Lung (tissue), 17 donors: ENCODE measurements at places on chromosomes 6 and 20. TPM values are rescaled to one million over a fixed set of nuclear protein-coding genes. Genes with fewer than 3 reads are reported as not detected.

DNA sequence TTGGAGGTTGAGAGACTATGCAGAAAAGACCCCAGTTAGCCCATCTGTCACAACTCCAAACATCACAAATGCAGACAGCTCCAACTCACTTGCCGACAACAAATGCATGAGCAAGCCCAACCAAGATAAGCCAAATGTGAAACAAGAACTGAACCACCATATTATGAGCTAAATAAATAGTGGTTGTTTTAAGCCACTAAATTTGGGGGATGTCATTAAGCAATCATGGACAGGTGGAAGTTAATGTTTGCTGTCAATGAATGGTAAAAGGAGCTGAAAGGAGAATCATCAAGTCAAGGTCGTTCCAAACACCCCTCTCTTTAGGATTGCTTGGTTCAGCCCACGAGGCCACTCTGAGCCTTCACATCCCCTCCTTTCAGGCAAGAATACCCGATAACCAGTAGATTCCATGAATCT, 71.2 kb upstream of the PLCB4 start:
- no peak for DNase-seq

- DNase-seq: no peak
Measured at GRCh38 chr6:90233994-90234393, 62.6 kb downstream of the BACH2 start.

PPP1R14C gene
- 20.1 TPM for total RNA-seq

FAM184A gene
- total RNA-seq: 63.4 TPM

- peak; percentile 93 for DNase-seq
Measured at GRCh38 chr20:31595654-31596411, 9.3 kb upstream of the ID1 start.

- peak; percentile 46 for DNase-seq
Measured at GRCh38 chr20:60395991-60396390, 437.8 kb downstream of the CDH26 start.

NELFE gene
- total RNA-seq: 57.5 TPM

DNA sequence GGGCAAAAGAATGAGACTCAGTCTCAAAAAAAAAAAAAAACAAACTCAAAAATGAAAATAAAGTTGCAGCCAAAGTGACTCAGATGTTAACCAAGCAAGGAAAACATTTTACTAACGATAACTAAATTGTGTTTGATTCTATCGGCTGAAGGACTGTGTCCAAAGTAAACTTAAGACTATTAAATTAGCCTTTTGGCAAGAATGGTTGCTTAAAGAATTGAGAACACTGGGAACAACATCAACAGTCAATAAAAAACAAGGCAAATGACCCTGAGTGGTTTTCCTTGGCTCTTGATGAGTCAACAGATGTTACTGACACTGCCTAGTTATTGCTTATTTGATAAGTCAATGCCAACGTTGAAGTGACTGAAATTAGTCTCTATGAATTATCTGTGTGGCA, 36.7 kb downstream of the POU3F2 start:
- no peak for DNase-seq

SDC4 gene
- total RNA-seq: 313 TPM

DNA sequence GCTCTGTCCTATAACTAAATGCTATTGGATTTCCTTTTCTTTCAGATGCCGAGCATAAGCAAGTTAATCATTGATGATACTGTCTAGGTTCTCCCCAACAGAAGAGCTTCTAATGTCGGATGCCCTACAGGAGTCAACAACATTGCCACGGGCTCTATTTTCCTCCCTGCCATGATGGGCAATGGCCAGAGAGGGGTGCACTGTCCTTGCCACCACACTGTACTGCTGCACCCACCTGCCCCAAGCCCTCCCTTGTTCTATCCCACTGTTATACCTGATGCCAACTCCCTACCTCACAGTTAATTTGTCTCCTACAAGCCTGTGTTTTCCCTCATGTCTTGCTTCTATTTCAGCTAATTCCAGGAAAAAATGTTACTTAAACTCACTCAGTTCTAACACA, 773.6 kb upstream of the CHD6 start:
- DNase-seq: no peak

- DNase-seq: no peak
Measured at GRCh38 chr6:139582956-139583355, 208.5 kb upstream of the CITED2 start.

DNA sequence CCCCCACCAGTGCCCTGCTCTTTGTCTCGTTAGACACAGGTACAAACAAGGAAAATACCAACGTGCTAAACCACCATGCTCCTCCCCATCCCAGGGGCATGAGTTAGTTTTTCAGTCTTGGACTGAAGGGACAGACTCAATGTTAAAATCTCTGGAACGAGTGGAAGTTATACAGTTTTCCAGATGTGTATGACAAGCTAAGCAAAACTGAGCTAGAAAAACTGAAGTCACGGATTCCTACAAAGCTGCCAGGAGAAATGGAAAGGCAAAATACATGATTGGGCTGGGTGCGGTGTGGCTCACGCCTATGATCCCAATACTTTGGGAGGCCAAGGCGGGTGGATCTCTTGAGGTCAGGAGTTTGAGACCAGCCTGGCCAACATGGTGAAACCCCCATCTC, 34.3 kb upstream of the QKI start:
- no peak for DNase-seq

- no peak for DNase-seq
Measured at GRCh38 chr6:118524686-118525085, 23.4 kb upstream of the PLN start.

PTCRA gene
- total RNA-seq: 3.4 TPM

GRCh38 chr20:63322146-63322932, 29.4 kb downstream of the COL20A1 start:
- DNase-seq: no peak

MATN4 gene
- 0.46 TPM for total RNA-seq

DNA sequence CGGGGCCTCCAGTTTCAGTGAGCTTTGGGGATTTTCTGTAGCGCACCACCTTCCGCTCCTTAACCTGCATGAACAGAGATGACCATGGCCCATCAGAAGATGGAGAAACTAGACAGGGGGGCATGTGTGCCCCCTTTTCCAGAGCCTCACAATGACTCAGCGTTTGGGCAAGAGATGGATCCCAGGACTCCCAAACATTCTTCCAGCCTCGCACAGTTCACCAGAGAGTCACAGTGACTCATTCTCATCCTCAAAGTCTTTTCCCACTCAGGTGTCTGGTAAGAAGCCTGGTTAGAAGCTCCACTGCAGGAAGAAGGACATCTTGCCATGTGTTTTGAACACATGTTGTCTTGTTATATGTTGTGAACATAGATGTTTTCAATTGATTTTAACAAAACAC, 76.2 kb upstream of the FRMD1 start:
- no peak for DNase-seq

RIPPLY2 gene
- not detected for total RNA-seq

OPN5 gene
- not detected for total RNA-seq

GRCh38 chr20:17909869-17910321, 58.7 kb downstream of the SNX5 start:
- no peak for DNase-seq

- no peak for DNase-seq
Measured at GRCh38 chr6:4714961-4715501, 61.2 kb upstream of the CDYL start.

GRCh38 chr20:56360133-56360907, 1.5 kb downstream of the FAM210B start:
- DNase-seq: no peak

GRCh38 chr20:53769041-53769440, 175.4 kb upstream of the ZNF217 start:
- DNase-seq: peak; percentile 73

GRCh38 chr6:169324656-169325459, 71.2 kb upstream of the THBS2 start:
- DNase-seq: no peak

- no peak for DNase-seq
Measured at GRCh38 chr6:33694401-33694931, 17.0 kb downstream of the UQCC2 start.

GGTLC1 gene
- 28.5 TPM for total RNA-seq

- DNase-seq: no peak
Measured at GRCh38 chr6:32920715-32921114, 20.1 kb downstream of the HLA-DMB start.

- peak; percentile 92 for DNase-seq
Measured at GRCh38 chr6:125986301-125987025, at the start of gene TRMT11. Gene TRMT11 (plus strand): TSS chr6:125986540. CDS start chr6:125986551, 11 bp downstream.

PTGIS gene
- 17.1 TPM for total RNA-seq

DNA sequence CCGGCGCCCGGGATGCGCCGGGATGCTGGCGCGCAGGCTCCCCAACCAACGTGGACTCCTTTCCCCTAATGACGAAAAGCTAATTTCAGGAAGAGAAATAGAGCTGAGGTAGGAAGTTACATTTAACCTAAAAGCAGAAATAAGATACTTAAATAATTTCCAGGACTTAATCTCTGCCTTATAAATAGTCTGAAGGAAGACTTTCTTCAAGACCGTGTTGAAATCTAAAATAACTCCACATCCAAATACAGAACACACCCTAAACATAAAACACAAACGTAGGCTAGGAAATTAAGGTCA, 1.3 kb downstream of the ASF1A start:
- DNase-seq: no peak

GRCh38 chr20:58000861-58001260, 227.6 kb downstream of the ANKRD60 start:
- DNase-seq: no peak

DNA sequence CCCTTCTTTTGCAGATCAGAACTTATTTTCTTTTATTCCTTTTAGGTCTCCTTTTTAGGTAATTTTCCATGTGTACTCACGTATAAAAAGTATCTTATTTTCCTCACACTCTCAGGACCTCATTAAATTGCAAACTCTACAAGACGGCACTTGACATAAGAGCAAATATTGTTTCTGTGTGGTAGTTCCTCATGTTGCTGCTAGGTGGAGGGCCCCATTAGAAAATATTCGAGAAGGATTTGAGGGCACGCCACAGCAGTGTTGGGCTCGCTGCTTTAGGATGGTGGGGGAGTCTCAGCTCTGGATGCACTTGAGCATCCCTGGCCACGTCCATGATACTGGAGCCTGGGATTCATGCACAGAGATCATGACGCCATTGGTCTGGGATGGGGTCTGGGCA, 64.9 kb upstream of the ZFP64 start:
- DNase-seq: no peak
